PC-9 (cell line): ENCODE measurements at places on chromosomes 3 and 15.

GRCh38 chr3:168648321-168648720 lies 552.6 kb upstream of the GOLIM4 start:
- no peak for DNase-seq

DNA sequence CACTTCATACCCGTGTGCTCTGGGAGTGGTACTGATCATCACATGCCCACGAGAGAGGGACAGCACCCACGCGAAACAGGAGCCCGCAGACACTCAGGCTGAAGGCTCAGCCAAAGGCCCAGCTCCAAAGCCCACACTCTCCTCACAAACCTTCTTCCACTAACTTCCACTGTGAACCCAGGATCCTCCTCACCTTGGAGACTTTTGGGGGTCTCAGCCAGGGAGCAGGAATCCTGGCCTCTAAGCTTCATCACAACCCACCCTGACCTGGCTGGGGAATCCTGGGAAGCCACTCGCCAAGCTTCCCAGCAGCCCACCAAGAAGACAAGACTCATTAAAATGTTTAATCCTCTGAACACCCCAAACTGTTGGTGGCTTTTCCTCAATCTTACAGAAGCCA lies 421.2 kb downstream of the OCA2 start:
- no peak for DNase-seq

GRCh38 chr3:81871358-81872155 lies 110.1 kb upstream of the GBE1 start:
- no peak for DNase-seq

DNA sequence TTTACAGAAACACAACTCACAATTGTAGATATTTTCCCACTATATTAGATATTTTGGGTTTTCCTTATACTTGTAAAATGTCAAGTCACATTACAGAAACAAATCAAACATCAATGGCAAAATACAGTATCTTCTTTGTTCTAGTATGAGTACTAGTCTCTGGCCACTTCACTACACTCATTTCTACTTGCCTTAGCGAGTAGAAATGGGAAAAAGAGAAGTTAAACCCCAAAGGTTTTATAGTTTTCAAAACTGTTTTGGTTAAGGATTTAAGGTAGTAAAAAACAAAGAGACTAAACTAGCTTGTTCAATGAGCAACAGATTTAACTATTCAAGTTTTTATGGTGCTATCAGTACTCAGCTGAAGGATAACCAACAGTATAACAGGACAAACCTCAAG lies 81.7 kb downstream of the BTD start:
- DNase-seq: no peak

- peak; percentile 63 for DNase-seq
Measured at GRCh38 chr3:46812237-46812791, 50.9 kb downstream of the MYL3 start.

- DNase-seq: no peak
Measured at GRCh38 chr15:68210821-68211655, 5.9 kb upstream of the CALML4 start.

DNA sequence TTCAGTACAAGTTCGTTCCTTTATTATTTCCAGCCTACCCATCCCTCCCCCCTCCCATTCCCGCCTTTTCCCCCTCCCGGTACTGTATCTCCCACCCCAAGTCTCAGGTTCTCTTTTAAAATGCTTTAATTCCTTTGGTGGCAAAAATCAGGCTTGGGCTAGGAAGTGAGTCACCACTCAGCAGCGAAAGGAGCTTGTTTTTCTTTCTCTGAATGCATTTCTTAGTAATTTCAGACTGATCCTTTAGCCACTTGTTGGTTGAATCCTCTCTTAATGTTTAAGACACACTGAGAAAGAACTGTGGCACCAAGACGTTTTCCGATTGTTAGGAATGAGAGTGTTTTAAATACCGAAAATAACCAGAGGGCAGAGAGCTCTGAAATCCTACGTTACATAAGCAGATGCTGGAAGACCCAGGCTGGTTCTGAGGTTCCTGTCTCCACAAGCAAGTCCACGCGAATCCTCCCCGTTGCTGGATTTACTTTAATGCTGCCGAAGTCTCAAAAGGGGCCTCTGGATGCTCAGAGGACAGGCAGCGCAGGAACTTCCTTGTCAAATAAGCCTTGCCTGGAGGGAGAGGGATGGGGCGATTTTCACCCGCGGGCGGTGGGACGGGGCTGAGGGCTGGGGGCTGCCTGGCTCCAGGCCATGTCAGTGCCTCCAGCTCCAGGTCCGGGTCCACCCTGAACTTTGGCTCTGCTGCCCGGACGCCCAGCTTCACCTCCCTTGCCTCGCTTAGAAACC lies 854 bp upstream of the COL8A1 start:
- peak; percentile 60 for DNase-seq

DNA sequence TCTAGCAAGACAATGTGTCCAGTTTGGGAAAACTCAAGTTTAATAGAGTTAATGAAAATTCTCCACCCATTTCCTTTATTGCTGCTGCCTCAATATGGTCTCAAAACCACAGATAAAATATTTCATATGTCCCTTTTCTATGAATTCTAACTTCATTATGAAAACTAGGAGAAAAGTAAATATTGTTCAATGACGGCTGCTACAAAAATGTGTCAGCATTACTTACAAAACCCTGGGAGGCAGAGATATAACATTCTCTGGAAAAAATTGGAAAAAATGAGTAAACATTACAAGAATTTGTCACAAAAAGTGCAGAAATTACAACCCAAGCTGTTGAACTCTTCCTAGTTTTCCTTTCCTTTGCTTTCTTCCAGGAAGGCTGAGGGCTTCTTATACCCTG lies 22.2 kb upstream of the FBN1 start:
- no peak for DNase-seq

DNA sequence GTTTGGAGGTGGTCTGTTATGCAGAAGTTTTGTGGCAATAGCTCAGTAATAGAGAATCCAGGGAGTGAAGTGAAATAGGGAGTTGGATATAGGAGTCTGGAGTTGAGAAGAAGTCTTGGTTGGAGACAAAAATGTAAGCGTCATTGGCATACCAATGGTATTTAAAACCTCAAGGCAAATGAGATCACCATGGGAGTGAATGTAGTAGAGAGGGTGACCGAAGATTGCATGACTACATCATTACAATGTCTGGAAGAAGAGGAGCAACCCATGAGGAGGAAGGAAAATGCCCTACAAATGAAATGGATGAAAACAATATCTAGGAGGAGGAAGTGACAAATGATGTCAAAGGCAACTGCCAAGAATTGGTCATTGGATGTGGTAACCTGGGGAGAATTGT lies 54.4 kb downstream of the CNTN4 start:
- DNase-seq: no peak

DNA sequence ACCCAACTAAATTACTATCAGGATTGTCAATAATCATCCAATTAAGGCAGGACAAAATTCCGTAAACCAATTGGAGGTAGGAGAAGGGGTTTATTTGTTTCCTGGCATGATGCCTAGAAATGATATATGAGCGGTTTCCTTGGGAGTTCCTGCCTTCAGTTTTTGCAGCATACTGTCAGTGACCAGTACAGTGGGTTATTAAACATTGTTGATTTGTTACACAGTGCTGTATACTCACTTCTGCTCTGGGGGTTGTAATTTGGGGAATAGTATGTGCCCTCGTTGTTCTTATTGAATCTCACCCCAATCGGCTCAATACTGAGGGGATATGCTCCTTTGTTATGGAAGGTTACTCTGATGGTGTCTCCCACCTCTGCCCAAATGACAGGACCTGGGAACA lies 22.2 kb downstream of the CP start:
- DNase-seq: no peak

DNA sequence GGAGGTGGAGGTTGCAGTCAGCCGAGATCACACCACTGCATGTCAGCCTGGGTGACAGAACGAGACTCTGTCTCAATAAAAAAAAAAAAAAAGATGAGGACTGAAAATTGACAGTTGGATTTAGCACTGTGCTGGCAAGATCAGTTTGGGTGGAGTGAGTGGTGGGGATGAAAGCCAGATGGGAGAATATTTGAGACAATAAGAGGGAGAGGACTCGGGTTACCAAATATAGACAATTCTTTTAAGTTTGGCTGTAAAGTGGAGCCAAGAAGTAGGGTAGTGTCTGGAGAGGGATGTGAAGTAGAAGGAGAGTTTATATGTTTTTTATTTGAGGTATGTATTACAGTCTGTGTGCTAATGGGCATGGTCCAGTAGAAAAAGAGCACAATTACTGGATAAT lies 20.4 kb downstream of the TMOD3 start:
- DNase-seq: no peak
